Mucosa of descending colon (tissue), 3 donors: ENCODE measurements at places on chromosomes 3 and 15. TPM values are rescaled to one million over a fixed set of nuclear protein-coding genes. Genes with fewer than 3 reads are reported as not detected.

The COL7A1 gene
- total RNA-seq = 6.8 TPM

DNA sequence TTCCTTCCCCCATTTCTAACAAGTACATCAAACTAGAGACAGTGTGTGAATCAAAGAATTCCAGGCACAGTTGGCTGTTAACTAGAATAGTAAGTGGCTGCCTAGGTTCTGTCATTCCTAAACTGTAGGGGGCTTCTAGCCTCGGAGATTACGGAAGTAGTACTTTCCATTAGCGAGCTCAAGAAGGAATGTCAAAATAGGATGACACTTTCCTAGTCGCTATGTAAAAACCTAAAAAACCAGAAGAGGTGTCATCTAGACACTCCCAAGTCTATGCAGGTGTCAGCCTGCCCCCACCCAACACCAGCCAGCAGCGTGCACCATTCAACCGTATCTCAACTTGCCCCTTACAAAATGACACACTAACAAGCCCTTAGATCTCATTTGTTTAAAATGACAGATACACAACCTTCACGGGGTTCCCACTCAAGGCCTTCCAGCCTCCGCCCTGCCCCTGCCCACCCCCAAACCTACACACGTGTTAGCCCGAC is 874 bp downstream of the INO80 start:
- no peak for DNase-seq

- peak; percentile 51 for DNase-seq
These were observed 72.4 kb downstream of the TBC1D2B start for GRCh38 chr15:78004919-78005634.

GRCh38 chr3:188792793-188793192 is 379.0 kb upstream of the TPRG1 start:
- DNase-seq = no peak

DNA sequence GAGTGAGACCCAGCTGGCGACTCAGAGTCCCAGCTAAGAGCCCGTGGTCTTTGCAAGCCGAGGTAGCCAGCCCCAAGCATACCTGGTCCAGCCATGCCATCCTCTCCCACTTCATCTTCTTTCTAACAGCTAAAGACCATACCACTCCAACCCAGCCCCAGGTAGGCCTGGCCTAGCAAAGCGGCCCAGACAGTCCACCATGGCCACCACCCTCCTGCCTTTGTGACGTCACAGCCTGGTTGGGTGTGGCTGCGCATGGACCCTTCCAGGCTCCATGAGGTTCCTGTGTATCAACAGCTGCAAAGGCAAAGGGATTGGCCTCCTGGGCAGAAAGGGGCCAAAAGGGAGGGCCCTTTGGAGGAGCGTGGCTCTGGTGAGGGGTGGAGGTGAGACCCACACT is 4.1 kb downstream of the NTRK3 start:
- no peak for DNase-seq

- DNase-seq = no peak
These were observed 62.7 kb downstream of the CPNE4 start for GRCh38 chr3:131972091-131972490.

- no peak for DNase-seq
These were observed 307.8 kb upstream of the AGTR1 start for GRCh38 chr3:148389916-148390315.
